ENCODE measurements at places on chromosomes 3 and 15.

- no peak for DNase-seq
Observed at GRCh38 chr3:66473692-66474091, 27.1 kb downstream of the LRIG1 start.

DNA sequence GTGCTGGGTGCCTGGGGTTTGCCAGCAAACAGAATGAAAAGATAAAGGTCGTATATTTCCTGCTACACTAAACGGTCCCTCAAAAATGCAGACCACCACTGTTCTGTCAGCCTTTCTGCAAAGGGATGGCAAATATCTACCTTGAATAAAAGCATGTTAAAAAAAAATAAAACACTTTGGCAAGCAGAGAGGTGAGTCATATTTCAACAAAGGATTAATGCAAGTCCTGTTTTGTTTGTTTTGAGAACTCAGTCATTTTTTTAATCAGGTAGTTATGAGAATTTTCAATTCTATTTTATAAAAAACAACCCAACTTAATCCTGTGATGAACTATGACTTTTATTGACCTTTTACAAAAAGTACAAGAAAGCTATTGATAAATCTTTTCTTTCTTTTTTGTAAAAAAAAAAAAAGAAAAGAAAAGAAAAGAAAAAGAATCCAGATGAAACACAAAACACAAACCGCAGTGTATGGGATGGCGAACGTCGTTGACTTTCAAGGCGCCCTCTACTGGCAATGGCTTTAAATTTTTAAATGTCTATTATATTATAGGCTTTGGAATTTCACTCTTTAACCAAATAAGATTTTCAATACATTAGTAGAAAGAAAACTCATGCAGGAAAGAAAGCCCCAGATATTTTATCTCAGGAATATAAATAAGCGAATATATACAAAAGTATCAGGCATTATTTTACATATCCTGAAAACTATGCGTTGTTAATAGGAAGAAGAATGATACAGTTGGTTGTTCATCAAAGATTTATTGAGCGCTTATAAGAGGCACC lies 87.8 kb downstream of the NCEH1 start:
- no peak for DNase-seq

- no peak for DNase-seq
Observed at GRCh38 chr3:158407844-158408517, 163.0 kb upstream of the MLF1 start.

DNA sequence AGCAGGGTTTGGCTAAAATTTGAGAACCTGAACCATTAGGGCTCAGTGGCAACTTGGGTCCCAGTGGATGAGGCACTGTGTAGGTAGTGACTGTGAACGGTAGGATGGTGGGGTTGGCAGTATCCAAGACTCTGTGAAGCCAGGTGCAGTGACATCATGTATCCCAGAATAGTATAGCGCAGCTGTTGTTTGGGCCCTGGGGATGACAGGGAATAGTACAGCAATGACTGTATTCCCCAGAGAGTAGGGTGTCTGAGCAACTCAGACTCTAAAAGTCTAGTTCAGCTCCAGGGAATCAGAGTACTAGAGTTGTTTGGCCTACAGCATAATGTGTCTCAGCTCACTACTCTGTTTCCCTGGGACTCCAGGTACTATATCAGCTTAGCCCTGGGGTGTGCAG lies 20.7 kb upstream of the PPP2R3A start:
- DNase-seq, result no peak

- DNase-seq, result no peak
Observed at GRCh38 chr15:58269455-58270414, 131.6 kb downstream of the AQP9 start.

DNA sequence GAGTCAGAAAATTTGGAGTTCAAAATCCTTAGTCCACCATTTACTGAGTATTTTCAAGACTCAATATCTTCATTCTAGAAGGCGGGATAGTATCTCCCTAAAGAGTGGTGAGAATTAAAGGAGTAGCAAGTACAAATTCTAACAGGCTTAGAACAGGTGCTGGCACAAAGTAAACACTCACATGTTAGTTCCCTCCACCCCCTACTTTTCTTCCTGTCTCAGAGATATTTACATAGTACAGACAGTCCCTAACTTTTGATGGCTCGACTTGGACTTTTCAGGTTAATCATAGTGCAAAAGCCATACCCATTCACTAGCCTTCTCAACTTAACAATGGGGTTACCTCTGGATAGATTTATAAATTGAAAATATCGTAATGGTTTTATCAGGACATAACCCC lies 476.2 kb upstream of the RASGRP1 start:
- DNase-seq, result no peak

GRCh38 chr3:123776071-123776782 lies 107.9 kb downstream of the MYLK start:
- DNase-seq, result no peak

DNA sequence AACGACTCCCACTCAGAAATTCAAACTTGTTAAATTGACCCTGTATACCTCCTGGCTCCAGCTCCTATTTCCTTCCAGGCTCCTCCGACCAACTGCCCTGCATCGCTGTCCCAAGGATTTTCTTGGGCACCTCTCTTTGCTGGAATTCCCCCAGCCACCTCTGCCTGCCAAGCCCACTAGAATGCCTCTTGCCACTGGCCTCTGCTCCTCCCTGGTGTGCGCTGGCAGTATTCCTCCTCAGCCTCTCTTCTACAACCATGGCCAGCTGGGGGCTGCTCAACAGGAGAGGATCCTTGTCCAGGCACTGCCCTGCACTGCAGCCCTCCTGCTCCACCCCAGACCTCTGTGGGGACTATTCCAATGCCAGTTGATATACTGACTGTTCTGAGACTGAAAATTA lies 7.4 kb downstream of the WNT7A start:
- peak; percentile 14 for DNase-seq

- no peak for DNase-seq
Observed at GRCh38 chr3:178849199-178849910, 222.3 kb downstream of the ZMAT3 start.

- DNase-seq, result no peak
Observed at GRCh38 chr3:117407317-117407716, 697.7 kb downstream of the TUSC7 start.

GRCh38 chr15:67550522-67550921 lies 8.0 kb downstream of the MAP2K5 start:
- no peak for DNase-seq

DNA sequence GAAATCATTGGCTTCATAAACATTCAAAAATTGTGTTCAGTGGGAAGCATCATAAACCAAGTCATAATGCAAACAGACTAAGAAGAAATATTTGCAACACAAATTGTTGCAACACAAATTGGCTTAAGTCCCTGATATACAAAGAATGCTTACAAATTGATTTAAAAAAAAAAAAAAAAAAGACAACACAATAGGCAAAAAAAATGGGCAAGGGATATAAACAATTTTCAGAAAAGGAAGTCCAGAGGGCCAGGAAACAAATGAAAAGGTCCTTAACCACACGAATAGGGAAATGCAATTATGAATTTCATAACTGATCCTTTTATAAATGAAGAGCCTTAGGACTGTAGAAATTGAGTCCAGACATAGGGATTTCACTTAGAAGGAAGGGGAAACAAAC lies 98.9 kb downstream of the LRRK1 start:
- no peak for DNase-seq

- no peak for DNase-seq
Observed at GRCh38 chr3:197501496-197501878, 54.3 kb downstream of the BDH1 start.

DNA sequence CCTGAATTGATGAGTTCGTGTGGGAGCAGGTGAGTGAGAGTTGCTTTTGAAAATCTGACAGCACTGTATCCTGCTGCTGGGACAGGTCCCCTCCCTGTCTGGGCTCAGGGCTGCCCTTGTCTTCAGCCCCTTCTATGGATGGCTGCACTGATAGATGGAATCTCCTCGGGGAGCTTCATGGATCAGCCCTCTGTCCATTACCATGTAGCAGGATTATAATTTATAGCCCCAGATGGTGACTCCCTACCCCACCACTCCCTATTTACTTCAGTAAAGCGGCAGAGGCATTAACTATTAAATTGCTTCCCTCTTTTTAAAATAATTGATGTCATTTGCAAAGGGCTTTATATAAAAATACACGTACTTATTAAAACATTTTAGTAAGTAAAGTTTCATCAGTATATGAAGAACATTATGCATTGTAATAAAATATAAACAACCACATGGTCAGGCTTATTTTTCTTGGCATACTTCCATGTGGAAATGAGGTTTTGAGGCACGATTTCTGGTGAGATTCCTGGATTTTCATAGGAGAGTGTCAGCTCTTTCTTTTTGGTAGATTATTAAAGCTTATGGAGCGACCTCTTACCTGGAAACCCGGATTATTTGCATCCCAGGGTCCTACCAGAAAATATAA lies 38.5 kb downstream of the MAP3K13 start:
- DNase-seq, result no peak

GRCh38 chr15:71083349-71083748 lies 31.9 kb upstream of the THSD4 start:
- no peak for DNase-seq

- no peak for DNase-seq
Observed at GRCh38 chr3:171135549-171135948, 109.0 kb upstream of the SLC2A2 start.

DNA sequence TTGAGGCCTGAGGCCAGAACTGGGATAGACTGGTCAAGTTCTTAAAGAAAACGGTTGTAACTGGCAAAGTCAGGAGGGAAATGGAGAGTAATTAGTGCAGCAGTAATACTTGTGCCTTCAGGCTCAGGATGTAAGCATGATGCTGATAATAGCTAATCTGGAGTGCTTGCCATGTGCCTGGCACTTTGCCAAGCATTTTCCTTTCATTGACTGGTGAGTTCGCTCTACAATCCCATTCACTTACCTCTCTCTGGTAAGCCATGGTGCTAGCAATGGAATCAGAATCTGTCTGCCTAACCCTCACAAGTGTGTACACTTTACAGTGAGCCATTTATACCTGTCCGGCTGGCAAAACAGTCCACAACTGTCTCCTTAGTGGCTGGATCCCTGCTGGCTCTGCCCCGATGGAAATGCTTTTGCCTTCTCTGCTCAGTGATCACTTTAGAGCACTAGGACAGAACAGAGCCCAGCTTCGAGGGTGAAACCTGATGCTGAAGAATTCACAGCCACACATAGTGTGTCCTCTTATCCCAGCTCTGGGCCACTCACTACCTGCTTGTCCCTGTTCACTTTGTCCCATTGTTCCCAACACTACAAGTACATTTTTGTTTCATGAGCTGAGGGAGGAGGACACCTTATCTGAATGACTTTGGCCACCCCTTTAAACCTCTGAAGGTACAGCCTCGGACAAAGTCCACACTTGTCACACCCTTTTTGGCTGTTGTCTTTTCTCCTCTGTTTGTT lies 10.3 kb downstream of the CHP1 start:
- DNase-seq, result no peak

DNA sequence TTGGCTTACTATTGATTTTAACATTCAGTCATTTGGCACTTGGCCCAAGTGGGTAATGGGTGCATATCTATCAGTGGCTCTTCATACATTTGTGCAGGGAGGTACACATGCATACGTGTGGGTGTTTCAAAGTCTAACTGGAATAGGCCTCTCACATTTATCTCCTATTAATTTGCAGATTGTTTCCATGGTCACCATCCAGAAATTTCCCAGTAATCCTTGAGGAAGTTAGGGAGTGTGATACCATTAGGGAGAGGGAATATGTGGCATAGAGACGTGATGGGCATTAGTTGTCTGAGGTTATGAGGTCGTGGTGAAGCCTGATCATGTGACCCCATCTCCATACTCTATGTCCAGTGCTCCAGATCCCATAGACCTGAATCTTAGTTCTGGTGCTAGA lies 102.8 kb downstream of the LPP start:
- DNase-seq, result no peak

DNA sequence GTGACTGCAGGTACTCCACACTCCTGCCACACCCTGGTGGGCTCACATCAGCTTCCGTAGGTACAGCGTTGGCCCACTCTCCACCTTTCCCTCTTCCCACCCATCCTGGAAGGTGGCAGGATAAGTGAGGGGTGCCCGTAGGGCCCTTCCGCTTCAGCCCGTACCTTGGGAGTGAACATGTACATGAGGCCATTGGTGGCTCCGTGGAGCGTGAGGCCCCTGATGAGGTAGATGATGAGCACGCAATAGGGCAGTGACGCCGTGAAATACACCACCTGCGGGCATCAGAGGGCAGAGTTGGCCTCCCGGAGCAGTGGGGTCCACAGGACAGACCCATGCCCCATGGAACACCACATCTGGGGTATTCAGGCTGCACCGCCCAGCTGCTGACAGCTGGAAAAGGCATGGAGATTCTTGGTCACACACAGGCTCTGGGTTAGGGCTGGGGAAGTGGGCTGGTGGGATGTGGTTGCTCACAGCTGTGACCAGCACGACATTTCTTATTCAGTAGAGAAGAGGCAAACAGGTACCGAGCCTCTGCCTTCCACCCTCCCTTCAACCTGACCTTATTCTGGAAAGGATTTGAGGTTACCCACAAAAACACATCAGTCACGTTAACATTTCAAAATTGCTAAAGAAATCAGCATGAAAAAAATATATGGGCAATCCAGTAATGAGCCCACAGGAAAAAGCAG lies 23.8 kb downstream of the SLC6A20 start:
- DNase-seq, result no peak

GRCh38 chr3:142281474-142281873 lies 56.1 kb upstream of the GK5 start:
- DNase-seq, result no peak

- no peak for DNase-seq
Observed at GRCh38 chr3:101940521-101941317, 91.4 kb downstream of the NFKBIZ start.

DNA sequence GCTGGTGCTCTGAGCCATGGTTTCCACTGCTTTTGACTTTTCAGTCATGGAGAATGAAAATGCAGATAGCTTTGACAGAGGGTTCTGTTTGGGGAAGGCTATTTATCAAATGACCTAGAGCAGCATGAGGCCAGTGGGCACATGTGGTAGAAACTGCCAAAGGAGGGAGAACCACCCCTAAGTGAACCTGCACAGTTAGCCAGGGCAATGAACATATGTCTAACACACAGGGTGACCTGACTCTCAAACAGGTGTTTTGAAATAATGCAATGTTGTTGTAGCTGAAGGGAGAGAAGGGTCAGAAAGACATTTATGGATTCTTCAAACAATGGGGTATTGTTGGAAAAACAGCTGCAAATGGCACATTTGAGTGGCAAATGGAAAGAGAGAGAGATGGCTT lies 174.4 kb upstream of the FAM3D start:
- DNase-seq, result no peak

DNA sequence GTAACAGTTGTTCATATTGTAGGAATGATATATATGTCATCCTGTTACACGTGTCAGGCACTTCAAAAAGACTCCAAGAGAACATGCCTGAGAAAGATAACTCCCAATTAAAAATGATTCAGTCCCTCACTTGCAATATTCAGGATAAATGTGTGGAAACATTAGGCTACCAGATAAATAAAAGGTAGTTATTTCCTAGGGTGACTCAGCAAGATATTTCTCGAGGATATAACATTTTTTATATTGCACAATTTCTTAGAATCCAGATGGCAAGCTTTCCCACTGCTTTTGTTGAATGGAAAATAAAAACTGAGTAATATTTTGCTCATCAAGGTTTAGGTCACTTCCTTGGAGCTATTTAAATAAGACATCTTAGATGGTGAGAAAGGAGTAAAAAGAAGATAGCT lies 181.4 kb downstream of the GAP43 start:
- DNase-seq, result no peak

GRCh38 chr3:34919025-34919424 lies 720.3 kb upstream of the ARPP21 start:
- no peak for DNase-seq
